ENCODE measurements at places on chromosomes 2 and 18. TPM values are rescaled to one million over a fixed set of nuclear protein-coding genes. Genes with fewer than 3 reads are reported as not detected.
A peak's percentile ranks its signal among the peaks of the same experiment; 100 is the strongest.

Gene ATF2
- 48.0 TPM for total RNA-seq

- no peaks in the 10 kb centered on the region for H3K27me3 ChIP-seq
- H3K27ac ChIP-seq: no peak overlapping the region
- no peak overlapping the region for H3K4me3 ChIP-seq
- H3K36me3 ChIP-seq: no peaks in the 10 kb centered on the region
Measured at GRCh38 chr2:150051004-150051403, 436.5 kb downstream of the RND3 start.

DNA sequence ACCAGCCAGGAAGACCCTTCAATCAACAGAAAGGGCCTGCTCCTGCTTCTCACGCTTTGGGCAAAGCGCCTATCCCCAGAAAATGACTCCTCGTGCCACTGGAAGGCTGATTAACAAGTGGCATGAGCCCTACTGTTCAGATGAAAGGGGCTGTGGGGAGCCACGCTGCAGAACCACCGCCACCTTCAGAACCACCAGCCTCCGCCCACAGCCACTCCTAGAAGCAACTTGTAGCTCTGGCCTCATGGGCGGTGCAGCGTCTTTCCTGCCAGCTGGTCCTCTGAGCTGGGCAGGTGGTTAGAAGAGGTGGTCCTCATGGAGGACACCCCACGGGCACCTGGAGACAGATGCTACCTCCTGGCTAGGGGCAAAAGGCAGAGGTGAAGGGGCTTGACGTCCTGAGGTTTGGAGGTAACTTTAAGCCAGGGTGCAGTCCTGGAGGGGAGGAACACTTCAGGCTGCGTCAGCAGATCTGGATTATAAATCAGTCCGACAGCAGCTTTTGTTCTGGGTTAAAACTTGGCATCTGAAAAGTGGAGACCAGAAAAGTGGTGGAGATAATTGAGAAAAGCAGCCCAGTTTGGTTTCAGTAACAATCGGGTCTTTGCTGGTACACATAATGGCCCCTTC is 861 bp upstream of the SEMA4C start:
- peak overlapping the region; percentile 96 for H3K27ac ChIP-seq
- peak; percentile 75 for DNase-seq
- H3K4me3 ChIP-seq: peak overlapping the region; percentile 97
- H3K36me3 ChIP-seq: peaks cover 18% of the 10 kb centered on the region
- peaks cover 65% of the 10 kb centered on the region for H3K4me1 ChIP-seq

DNA sequence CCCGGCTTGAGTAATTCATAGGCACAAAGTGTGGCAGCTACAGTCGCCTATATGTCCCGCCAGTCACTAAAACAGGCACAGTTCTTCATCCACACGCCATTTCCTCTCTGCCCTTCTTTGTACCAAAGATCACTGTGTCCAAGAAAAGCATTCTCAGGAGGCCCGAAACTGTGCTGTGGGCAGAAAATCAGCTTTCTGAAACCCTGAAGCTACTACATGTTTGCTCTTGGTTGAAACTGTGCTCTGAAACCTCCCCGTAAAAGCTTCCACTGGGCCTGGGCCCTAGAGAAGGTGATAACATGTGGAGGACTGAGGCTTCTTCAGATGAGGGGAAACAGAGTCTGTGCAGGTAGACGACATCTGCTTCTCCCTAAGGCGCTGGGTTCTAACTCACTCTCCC is 75.6 kb upstream of the ID2 start:
- H3K36me3 ChIP-seq: no peaks in the 10 kb centered on the region
- H3K27ac ChIP-seq: no peak overlapping the region
- no peak overlapping the region for H3K4me3 ChIP-seq
- H3K27me3 ChIP-seq: no peaks in the 10 kb centered on the region
- no peaks in the 10 kb centered on the region for H3K4me1 ChIP-seq

DNA sequence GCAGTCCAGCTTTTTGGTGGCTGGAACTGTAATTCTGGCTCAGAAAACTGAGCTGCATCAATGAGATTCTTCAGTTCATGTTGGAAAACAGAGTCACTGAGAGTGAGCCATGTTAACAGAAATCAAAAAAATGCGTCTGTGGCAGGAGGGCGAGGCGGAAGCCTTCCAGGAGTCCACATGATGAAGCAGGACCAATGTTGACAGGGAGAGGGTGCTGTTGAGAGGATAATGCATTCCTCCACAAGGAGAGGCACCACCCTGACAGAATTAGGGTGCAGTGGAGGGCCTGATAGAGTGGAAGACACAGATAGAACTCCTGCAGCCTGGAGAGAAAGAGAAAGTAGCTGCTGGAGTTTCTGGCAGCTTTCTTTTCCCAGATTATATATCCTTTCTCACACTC is 111.5 kb downstream of the MGAT5 start:
- no peaks in the 10 kb centered on the region for H3K27me3 ChIP-seq
- DNase-seq: no peak
- H3K27ac ChIP-seq: no peak overlapping the region
- peaks cover 17% of the 10 kb centered on the region for H3K36me3 ChIP-seq

DNA sequence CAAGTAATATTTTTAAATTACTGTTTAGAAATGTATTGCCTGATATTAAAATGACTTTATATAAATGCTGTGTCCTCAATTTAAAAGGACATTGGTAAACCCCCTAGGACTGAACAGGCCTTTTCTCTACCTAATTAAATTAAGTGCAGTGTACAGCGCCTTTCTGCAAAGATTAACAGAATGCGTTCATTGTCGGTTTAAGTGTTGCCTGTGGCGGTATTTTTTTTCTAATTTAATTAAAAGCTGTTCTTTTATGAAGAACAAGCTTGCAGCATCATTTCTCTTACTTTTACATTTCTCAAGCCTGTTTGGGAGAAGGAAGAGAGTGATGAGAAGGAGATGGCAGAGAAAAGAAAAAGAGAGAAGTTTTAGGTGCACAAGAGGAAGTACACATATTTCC is 344.9 kb downstream of the CPS1 start:
- no peaks in the 10 kb centered on the region for H3K36me3 ChIP-seq
- DNase-seq: no peak
- H3K27me3 ChIP-seq: no peaks in the 10 kb centered on the region
- H3K4me1 ChIP-seq: no peaks in the 10 kb centered on the region
- H3K4me3 ChIP-seq: no peak overlapping the region
